RPMI8226 (cell line): ENCODE measurements at places on chromosomes 5 and 9.

- DNase-seq, result peak; percentile 15
These were observed 18.4 kb upstream of the CDKN2AIPNL start for GRCh38 chr5:134430001-134430569.

GRCh38 chr5:657570-657969, 35.6 kb downstream of the TPPP start:
- no peak for DNase-seq

GRCh38 chr9:32989660-32990059, 11.8 kb downstream of the APTX start:
- no peak for DNase-seq

DNA sequence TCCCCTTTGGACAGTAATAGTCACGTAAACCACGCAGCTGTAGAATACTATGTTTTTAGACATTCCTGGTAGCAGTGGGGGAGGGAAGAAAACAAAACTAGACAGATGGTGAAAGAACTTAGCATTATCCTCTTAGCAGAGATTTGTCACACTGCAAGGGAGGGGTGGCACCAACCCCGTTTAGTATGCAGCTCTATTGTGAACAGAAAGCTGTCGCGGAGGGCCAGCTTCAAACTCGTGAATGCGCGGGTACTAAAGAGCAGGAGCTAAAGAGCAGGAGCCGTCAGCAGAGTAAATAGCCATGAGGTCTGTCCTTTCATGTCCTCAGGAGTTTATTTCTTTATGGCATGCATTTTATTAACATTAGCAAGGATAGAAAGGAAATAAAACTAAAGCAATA, 141.9 kb upstream of the SLC12A2 start:
- DNase-seq, result no peak

GRCh38 chr9:21683484-21684175, 118.8 kb upstream of the MTAP start:
- DNase-seq, result no peak
